ENCODE measurements at places on chromosomes 5 and 9. TPM values are rescaled to one million over a fixed set of nuclear protein-coding genes. Genes with fewer than 3 reads are reported as not detected.

DNA sequence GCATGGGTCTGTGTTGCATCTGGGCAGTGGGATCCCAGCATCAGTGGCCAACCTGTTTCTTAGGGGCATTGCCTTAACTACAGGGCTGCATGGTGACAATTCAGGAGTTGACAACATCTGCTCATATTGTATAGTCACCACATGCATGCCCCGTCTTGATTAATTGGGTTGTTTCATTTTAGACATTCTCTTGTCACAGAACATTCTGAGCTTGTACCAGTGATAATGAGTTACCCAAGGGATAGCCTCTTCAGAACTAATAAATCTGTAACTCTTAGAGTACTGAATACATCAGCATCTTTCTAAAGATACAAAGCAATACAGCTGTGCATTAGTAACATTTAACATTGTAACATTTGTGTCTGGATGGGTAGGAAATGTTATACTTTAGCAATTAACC is 426.5 kb upstream of the CD180 start:
- DNase-seq: no peak

GRCh38 chr5:3428334-3428733 is 167.3 kb upstream of the IRX1 start:
- no peak for DNase-seq

GRCh38 chr5:88813805-88814575 is 69.0 kb downstream of the MEF2C start:
- DNase-seq: no peak

DNA sequence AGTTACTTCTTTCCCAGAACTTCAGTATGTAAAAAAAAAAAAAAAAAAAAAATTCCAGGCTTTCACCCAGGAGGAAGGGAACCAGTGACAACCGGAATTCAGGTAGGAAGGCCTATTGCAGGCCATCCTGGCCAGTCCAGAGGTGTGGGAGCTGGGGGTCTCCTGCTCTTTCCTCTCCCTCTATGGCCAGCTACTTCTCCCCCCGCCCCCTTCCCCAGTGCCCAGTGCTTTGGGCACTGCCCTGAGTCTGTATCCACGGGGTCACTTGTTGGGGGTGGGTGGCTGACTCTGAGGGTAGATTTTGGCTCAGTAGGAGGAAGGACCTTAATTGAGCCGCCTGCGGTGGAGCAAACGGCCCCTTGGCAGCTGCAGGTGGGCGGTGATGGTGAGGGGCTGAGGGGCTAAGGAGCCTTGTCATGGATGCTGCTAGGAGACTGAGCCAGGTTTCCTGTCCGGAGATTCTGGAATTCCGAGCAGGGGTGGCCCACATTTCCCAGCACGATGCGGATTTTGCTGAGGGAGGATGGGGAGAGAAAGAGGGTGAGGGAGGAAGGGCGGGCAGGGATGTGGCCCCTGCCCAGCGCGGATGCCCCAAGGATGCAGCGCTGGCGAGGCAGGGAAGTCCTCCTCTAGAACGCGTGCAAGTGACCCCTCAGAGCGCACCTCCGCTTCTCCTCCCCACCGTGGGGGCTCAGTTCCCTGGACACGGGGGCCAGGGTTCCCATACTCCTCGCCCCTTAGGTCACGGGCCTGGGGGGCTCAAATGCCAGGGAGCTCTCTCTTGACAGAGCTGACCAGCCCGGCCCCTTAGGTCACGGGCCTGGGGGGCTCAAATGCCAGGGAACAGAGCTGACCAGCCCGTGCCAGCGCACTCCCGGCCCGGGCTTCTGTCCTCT is 1.2 kb upstream of the PHF2 start:
- DNase-seq: no peak

The CCDC192 gene
- not detected for total RNA-seq

- DNase-seq: no peak
Measured at GRCh38 chr5:164688437-164688836, 1183.0 kb downstream of the MAT2B start.

The PLPP7 gene
- 0.17 TPM for total RNA-seq

DNA sequence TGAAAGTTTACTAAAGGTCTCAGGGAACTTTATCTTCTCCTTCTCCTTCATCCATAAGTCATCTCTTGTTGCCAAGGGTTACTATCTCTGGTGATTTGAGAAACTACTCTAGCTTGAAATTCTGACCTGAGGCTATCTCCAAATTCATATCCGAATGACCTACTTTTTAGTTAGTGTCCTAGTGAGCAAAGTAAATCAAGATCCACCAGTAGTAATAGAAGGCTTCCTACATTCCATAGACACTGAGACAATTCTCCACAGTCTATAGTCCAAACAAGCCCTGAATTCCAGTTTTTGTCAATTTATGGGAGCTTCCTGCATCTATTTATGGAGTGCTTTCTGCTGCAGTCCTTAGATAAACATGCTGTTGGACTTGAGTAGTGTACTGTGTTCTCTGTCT is 5.0 kb downstream of the IL7R start:
- DNase-seq: no peak

DNA sequence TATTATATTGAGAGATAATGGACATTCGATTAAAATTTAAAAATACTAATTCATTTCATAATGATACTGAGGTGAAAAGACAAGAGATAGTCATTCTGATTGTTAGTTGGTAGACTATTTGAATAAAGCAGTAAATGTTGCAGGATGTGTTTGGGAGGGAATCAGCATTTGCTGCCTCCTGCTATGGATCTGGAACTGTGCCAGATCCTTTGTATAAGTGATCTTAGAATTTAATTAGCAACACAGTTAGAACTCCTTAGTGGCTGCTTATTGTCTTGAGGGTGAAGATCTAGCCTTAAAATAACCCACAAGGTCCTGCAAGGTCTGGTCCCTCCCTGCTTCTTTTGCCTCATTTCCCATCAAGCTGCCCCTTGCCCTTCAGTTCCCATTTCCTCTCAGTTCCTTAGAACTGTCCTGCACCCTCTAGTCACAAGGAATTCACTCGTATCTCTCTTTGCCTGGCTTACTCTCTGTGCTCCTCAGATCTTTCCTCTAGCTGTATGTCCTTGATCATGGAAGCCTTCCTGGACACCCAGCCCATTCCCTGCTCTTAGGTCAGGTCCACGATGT is 12.5 kb downstream of the LECT2 start:
- no peak for DNase-seq

The LIFR gene
- total RNA-seq: 0.27 TPM

DNA sequence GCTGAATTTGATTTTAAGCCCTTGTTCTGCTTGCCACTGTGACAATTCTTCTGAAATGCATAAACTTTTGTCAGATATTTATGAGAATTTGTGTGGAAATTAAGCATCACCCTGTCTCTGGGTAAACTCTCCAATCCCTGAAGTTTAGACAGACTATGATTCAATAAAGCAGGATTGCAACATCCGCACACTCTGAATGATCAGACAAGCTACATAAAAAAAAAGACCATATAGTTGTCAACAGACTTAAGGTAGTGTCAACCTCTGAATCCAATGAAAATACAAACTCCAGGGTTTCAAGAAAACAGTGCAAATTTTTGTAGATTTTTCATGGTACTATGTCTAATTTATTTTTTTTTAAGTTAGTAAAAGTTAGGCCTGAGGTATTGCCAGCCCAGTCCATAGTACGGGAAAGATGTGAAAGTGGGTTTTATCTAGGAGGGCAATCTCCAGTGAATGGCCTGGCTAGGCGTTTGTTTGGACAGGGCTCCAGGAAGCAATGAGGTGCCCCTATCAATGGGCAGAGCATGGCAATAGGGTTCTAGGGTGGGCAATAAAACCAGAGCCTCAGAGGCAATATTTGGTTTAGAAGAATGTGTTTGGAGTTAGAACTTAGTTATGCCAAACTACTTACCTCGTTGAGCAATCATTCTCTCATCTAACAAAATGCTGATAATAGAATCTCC is 762.6 kb upstream of the SEMA6A start:
- DNase-seq: no peak

- peak; percentile 56 for DNase-seq
Measured at GRCh38 chr5:14870337-14871213, 1.0 kb downstream of the ANKH start.

The BAAT gene
- total RNA-seq: not detected

The N4BP3 gene
- 9.0 TPM for total RNA-seq

GRCh38 chr5:85604378-85604777 is 1013.4 kb upstream of the COX7C start:
- DNase-seq: no peak

The OLFM1 gene
- total RNA-seq: not detected

DNA sequence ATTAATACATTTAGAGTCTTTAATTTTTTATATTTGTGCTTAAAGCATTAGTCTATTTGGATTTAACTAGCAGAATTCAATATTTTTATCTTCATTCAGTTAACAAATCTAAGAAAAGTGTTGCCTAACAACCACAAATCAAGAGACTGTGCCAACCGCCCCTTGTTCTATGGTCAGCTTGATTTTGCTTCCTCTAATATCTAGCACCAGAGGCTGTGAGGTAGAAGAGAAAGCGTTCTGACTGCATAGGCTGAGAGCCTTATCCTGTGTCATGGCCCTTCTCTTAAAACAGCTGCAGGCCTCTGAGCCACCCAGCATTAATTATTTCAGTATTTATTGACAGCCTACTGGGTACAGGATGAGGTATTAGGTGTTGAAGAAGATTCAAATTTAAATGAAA is 693.0 kb upstream of the CDH6 start:
- DNase-seq: no peak

- DNase-seq: no peak
Measured at GRCh38 chr9:33858423-33858822, 41.5 kb downstream of the UBE2R2 start.

DNA sequence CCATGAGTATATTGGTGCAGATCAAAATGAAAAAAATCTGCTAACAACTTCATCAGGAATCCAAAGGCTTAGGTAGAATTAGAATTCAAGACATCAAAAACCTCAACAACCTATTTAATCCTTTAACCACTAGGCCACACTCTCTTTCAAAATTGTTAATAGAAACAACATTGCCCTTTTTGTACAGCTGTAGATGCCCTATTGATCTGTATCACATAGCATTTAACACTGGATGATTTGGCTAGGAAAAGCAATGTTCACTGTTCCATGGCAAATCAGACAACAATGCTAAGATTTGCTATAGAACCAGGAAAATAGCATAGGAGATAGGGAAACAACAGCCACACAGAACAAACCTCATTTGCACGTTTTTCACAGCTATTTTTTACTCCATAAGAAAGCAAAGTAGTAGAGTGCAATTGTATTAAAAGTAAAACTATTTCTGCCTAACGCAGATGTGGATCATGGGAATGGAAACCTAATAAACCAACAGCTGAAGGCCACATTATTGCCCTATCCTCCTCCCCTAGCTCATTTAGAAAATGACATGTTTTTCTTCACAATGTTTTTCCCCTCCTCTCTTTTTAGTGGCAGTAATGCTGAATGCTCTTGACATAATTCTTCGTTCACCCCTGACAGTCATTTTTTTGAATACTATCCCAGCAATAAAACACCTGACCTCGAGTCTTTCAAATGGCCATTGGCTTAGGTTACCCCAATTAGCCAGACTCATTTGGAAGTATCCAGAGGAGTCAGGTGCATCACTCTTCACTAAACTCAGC is 373.0 kb upstream of the CCNH start:
- no peak for DNase-seq

The KCNIP1 gene
- not detected for total RNA-seq

- DNase-seq: no peak
Measured at GRCh38 chr5:169944115-169944514, 36.2 kb downstream of the INSYN2B start.

The PSD2 gene
- total RNA-seq: not detected

GRCh38 chr9:2015581-2016407 is 647 bp downstream of the SMARCA2 start:
- DNase-seq: peak; percentile 38

GRCh38 chr5:119680080-119680479 is 50.7 kb downstream of the FAM170A start:
- DNase-seq: no peak

The TBC1D2 gene
- 7.8 TPM for total RNA-seq

The SLC4A9 gene
- total RNA-seq: not detected

The TMEM174 gene
- total RNA-seq: not detected

The ANKRD18B gene
- total RNA-seq: 1.5 TPM

DNA sequence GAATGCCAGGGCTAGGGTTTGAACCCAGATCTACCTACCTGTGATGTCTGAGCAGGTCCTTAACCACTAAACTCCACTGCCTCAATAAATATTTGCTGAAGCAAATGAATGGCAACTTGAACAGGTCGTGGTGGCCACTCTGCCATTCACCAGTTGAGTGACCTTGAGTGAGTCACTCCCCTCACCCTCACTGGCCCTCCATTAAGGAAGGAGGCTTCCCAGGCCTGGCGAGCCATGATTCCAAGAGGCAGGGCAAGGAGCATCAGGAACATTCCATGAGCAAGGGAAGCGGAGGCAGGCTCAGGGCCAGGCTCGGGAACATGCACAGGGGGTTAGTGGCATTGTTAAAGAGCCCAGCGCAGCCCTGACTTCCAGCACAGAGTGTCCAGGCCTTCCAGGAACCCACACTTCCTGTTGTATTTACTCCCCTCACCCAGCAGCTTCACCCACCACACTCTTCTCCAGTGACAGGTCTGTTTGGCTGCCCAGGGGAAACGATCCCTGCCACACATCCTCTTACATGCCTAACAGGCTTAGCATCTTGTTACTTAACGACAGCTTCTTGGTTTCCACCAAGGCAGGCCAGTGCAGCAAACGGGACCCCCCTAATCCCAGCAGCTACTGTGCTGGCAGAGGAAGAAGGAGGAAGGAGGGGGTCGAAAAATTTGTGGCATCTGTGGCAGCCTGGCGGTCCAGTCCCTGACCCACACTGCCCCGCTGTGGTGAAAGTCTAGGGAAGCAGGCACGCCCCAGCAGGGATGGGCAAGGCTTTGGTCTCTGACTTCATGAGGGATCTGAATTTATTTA is 43.7 kb upstream of the TTC1 start:
- no peak for DNase-seq

GRCh38 chr5:35483191-35483590 is 134.5 kb upstream of the SPEF2 start:
- no peak for DNase-seq

GRCh38 chr9:38066914-38067858 is 1.8 kb downstream of the SHB start:
- no peak for DNase-seq

The MSX2 gene
- not detected for total RNA-seq

The AGXT2 gene
- total RNA-seq: not detected

DNA sequence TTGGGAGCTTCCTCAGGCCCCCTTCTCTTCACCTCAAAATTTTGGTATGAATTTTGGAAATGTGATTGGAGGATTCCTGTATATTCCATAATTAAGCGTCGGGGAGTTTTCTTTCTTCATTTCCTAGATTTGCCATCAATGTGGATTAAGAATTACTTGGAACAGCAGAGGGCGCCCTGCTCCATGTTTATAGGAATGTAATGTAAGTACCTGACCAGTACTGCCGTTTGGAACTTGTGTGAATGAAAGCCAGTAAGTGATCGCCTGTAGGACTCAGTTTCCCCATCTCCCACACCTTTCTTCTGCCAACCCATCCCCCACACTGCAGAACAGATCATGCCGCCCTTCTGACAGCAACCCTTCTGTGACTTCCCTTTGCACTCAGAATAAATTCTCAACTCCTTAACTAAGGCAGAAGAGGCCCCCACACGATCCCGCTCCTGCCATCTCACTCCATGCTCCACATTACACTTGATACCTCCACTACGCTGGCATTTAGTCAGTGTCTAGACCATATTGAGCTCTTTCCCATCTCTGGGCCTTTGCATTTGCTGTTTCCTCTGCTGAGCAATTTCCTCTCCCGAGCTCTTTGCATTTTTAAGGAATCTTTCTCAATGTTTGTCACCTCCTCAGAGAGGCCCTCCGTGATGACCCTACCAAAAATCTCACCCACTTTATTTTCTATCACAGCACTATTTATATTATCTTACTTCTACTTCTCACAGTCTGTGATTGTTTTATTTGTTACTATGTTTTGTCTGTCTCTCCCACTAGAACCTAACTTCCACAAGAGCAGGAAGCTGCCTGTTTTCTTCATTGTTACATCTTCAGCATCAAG is 79.5 kb upstream of the HTR4 start:
- peak; percentile 35 for DNase-seq
